ENCODE measurements at places on chromosomes 16 and 17.

DNA sequence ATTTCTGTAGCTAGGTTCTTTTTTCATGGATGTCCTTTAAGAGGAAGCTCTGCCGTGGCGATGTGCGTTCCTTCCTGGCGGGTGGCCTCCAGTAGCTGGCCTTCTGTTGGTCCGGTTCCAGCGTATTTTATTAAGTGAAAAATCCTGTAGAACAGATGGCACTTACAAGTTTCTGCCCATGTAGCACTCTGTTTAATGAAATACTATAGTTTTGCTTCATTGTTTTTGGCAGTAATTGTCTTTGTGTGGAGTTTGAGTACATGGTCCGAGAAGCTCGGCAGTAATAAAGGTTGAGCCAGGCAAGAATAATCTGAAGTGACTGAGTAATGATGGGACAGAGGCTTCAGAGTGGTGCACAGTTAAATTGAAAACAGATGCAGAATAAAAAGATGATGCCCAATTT lies 20.4 kb downstream of the USP10 start:
- no peak for DNase-seq

DNA sequence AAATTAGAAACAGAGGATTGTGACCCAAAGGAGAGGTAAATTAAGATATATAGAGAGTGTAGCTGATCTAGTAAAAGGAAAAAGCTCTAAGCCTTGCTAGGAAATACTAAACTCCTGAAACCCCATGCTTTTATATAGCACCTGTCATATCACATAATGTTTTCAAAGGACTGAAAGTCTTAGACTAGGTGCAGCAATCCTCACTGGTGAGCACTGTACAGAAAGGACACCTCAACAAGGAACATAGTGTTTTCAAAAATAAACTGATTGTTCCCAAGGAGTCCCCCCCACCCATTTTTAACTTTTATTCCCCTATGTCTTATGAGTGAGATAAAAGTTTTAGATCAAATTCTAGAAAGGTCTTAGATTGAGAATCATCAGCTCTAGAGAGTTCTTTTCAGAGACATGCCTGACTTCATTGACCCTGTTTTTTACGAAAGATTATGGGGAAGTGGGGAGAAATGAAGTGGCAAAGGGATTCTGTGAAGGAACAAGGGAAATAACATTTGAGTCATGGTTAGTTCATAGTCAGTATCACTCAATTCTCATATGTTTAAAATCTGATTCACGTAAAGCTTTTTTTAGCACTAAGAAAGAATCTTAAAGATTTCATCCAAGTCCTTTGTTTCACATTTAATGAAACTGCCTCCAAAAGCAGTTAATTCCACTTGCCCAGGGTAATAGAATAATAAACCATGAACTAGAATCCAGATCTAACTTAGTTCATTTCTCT lies 166.4 kb downstream of the CYB561 start:
- DNase-seq: no peak

DNA sequence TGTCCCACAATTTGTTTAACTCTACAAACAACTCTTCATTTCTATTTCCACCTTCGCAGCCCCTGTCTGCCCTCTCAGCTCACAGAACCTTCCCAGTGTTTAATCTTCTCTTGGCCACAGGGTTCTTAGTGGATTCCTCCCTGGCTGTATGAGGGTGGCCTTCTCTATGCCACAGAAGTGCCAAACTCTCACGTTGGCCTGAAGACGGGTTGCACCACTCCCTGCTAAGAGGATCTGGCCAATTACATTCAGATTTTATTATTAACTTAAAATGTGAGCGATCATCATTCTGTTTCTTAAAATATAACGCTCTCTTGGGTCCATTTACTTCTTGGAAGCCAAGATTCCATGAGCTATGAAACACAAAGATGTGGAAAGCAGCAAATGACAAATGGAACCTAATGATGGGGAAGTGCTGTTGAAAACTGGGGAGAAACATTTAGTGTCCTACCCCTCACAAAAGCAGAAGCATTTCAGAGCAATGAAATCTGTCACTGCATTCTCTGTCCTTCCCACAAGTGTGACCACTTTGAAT lies 91.3 kb upstream of the NOG start:
- DNase-seq: no peak

GRCh38 chr17:56979091-56979480 lies 1.2 kb downstream of the SCPEP1 start:
- no peak for DNase-seq

DNA sequence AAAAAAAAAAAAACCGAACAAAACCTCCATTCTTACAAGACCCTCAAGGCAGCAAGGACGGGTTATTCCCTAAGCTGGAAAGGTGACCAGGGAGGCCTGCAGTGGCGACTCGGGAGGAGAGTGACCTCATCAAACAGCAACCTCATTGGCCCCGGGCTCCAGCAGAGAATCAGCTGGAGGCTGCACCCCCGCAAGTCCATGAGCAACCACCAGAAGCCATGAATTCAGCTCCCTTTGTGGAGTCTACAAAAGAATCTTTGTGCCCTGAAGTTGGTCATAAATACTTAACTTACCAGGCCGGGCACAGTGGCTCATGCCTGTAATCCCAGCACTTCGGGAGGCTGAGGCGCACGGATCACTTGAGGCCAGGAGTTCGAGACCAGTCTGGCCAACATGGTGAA lies 80.9 kb upstream of the CREBBP start:
- DNase-seq: no peak

DNA sequence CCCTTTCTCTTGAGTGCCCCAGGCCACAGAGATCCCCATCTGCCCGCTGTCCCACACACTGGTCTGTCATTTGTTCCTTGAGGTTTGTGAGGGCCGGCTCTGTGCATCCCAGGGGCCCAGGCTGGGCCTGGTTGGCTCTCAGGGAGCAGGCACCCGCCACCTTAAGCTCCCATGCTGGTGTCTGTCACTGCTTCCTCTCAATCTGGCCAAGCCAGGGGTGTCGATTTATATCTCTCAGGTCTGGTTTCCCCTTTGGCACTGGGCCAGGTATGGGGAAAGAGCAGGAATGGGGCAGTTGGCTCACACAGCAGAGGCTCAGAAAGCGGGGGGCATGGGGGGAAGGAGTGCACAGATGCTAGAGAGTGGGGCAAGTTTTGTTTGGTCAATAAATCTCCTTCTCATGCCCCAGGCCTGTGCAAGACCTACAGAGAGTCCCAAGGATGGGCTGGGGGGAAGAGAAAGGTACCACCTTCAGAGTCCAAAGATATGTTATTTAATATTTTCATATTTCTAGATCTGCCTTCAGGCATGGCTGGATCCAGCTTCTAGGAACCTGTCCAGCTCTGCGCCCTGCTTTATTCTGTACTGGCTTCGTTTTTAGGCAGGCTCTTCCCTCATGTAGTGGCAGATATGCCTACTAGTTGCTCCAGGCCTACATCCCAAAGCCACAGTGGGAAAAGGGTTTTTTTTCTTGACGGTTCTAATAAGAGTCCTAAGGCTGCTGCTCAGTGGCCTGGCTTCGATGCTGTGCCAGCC lies 34.3 kb downstream of the IL4R start:
- no peak for DNase-seq

DNA sequence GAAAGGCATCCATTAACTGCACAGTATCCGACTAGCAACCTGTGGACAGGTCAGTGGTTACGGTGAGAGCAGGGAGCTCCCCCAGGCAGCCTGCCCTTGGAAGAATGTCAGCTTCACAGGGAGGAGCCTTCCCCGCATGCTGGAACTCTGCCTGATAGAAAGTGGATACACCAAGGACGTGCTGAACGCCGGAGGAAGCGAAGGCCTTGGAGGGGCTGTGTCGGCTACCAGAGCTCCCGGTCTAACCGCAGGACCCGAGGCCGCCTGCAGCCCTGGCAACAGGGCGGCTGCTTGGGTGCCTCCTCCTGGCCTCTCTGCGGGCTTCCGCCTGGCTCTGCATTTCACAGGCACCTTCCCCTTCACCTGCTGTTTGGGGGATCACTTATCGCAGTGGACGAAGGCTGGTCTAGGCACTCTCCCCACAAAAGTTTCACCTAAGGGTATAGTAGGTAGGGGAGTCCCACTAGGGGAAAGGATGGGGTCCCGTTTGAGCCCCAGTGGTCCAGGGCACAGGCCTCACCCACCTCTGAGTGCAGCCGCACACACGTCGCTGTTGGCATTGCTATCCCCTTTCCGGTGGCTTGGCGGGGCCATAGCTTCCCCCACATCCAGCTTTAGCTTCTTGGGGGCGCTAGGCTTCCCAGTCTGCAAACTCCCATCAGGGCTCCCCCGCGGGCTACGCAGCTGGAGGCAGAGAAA lies 29.8 kb downstream of the PELP1 start:
- no peak for DNase-seq

- DNase-seq: no peak
Measured at GRCh38 chr16:19085679-19086200, 18.3 kb downstream of the COQ7 start.

- no peak for DNase-seq
Measured at GRCh38 chr17:50668025-50668837, 33.5 kb downstream of the ABCC3 start.

GRCh38 chr17:10042589-10043244 lies 137.6 kb upstream of the RCVRN start:
- DNase-seq: no peak

GRCh38 chr17:63631626-63632025 lies 9.4 kb downstream of the MAP3K3 start:
- DNase-seq: no peak

DNA sequence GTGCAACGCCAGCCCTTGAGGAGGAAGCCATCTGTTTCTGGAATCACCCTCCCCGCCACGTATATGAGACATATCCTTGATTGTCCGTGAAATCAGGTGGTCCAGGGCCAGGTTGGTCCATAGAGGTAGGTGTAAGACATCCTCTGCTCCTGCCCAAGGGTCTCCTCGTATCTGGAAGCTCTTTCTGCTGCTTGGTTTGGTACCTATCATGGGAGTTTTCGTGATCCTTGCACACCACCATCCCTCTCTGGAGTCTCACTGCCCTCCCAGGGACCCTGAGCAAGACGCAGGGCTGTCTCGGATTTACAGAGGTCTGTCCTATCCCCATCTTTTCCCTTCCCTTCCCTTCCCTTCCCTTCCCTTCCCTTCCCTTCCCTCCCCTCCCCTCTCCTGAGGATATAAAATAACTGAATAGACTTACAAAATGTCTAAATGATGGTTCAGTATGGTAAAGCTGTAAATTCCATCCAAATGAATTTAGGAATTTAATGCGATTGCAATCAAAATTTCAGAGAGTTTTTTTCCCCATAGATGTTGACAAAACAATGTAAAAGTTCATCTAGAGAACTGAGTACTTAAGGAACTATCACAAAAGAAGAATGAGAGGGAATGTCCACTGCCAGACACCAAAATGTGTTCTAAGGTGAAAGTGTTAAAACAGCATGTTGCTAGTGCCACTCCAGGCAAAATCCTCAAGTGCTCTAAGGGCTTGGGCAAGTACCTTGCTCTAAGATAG lies 2.0 kb upstream of the CCDC42 start:
- no peak for DNase-seq

All from activated CD4-positive, alpha-beta T cell treated with anti-CD3 and anti-CD28 coated beads, Interleukin-2, amount 50 U/mL, for 1 hour (primary cell).